ENCODE measurements at places on chromosomes 2 and 18. TPM values are rescaled to one million over a fixed set of nuclear protein-coding genes. Genes with fewer than 3 reads are reported as not detected.

Gene TACR1
- 0.24 TPM for total RNA-seq

Gene DLGAP1
- not detected for total RNA-seq

Gene CNGA3
- not detected for total RNA-seq

Gene MYO5B
- total RNA-seq: not detected

DNA sequence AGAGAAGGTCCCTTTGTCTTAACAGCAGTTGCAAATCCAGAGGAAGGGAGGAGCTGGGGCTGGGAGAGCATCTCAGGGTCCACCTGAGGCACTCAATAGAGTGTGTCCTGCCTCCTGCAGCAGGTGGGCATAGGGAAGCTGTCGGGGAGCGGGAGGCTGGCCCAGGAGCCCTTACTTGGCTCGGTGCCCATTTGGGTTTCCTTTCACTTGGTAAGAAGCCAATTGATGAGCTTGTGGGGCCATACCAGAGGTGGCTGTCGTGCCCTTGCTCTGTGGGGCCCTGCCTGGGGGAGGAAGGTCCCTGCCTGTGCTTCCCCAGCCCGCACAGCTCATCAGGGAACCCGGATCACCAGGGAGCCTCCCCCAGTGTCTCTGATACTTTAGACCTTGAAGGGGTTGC lies 229.7 kb downstream of the DYSF start:
- no peak for DNase-seq
- no peak overlapping the region for H3K4me3 ChIP-seq
- no peaks in the 10 kb centered on the region for H3K4me1 ChIP-seq
- no peak overlapping the region for H3K27ac ChIP-seq
- H3K36me3 ChIP-seq: no peaks in the 10 kb centered on the region

- no peaks in the 10 kb centered on the region for H3K4me1 ChIP-seq
- no peaks in the 10 kb centered on the region for H3K36me3 ChIP-seq
- no peak overlapping the region for H3K27ac ChIP-seq
- DNase-seq: no peak
Observed at GRCh38 chr2:154455866-154456265, 242.6 kb upstream of the KCNJ3 start.

DNA sequence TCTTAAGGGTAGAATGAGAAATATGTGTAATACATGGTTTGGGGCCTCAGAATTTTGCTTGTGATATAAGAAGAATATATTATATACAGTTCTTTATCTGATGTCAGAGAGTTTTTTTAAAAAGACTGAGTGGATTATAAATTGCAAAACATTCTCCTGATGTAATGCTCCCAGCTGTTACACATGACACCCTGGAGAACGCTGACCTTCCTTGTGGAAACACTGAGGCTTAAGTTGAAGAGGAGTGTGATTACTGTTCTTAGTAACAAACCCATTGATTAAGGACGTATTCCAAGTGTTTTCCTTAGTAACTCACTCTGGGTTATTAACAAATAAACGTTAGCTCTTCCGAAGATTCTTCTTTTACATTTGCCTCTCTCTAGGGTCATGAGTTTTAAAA lies 1069.3 kb upstream of the CNTNAP5 start:
- no peaks in the 10 kb centered on the region for H3K4me1 ChIP-seq
- no peak overlapping the region for H3K27ac ChIP-seq

DNA sequence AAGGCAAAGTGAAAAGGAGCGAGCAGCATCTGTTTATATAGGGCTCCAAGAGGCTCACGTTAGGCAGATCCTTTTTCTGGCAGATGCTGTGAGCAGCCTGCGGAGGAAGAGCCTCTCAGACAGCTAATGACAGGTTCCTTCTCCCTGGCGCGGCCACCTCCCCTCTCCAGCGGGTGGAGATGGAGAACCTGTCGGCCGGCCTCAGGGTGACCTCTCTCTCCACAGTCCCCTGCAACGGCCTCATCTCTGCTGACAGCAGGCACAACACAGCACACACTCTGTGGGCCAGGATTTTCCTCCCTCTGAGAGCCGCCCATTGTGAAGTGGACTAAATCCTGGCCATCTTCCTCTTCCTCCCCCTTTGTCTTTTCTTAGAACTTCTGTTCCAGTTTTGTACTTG lies 119.8 kb downstream of the PRKCE start:
- H3K27ac ChIP-seq: no peak overlapping the region
- no peak overlapping the region for H3K4me3 ChIP-seq
